ENCODE measurements at places on chromosomes 1 and 21.

GRCh38 chr1:226874579-226875425, 4.4 kb downstream of the PSEN2 start:
- DNase-seq: no peak

- DNase-seq: no peak
These were observed 207.6 kb downstream of the ROR1 start for GRCh38 chr1:63981408-63981773.

GRCh38 chr1:47262787-47263413, 30.9 kb upstream of the TAL1 start:
- peak; percentile 61 for DNase-seq

- peak; percentile 72 for DNase-seq
These were observed 15.6 kb upstream of the ETV3 start for GRCh38 chr1:157153746-157154145.

GRCh38 chr1:17218939-17219338, 14.0 kb downstream of the PADI1 start:
- peak; percentile 32 for DNase-seq

DNA sequence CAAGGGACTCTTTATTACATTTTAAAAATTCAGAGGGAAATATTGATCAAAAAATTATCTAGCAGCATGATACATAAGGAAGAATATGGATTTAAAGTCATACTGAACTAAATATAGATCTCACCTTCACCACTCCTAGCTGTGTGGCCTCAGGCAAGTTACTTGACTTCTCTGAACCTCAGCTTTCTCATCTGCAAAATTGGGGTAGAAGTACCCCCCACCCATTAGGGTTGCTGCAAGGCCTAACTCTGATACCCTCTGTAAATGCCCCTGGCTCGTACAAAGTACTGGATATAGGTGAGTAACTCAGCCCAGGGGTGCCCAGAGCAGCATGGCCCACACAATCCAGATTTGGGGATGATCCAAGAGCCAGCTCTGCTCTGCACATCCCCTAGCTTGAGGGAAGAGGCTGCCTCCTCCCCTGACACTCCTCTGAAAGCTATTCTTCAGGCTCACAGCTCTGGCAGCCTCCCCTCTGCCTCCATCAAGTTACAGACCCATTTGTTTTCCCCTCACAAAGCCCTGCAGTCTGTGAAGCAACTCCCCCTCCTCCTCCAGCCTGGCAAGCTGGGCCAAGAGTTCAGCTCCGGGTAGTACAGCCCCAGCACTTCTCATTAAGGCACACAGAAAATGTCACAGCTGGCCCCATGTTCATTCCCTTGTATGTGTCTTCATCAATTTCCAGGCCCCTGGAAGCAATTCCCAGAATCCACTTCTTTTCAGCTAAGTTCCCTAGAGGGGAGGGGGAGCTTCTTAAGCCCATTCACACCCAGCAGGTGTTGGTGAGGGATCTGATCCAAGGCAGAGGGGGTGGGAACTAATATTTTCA, 143.7 kb downstream of the PLPP3 start:
- DNase-seq: peak; percentile 87

DNA sequence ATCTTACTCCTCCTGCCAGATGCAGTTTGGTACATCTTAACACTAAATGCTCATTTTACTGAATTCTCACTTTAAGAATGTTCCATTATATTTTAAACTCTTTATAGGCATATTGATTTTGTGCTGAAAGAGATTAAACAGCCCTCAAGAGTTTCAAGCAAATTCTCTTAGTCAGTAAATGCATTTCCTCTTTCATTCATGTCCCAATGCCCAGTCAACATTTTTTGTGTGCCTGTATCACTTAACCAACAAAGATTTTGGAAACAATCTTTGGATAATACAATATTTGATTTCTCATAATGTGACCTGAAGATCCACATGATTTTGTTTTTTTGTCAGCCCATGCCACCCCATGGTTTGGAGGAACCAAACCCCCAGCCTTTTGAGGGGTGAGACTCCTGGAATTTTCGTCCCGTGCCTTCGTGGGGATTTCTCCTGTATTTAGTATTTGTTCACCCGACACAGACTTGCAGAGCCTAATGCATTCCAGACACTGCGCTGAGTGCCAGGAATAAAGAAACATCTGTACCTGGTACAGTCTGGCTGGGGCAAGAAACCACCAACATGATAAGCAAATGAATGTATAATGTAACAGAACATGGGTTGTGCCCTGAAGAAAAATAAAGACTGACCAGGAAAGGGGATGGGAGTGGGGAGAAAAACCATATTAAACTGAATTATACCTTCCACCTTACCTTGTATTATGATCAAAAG, 47.1 kb upstream of the ETS2 start:
- no peak for DNase-seq

DNA sequence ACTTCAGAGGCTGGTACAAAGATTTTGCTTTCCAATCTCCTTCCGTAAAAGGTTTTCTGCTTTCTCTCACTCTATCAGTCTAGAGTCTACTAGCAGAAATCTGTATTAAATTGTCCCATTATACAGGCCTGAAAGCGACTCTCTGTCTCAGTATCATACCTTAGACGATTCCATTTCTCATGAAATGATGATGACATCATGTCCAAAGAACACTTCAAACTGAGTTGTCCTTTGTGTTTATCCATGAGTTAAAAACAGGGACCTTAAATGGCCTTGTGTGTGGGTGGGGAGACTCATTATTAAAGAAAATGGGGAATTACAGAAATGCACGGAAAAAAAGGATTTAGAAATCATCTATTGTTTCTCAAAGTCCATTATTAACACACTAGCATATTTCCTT, 21.0 kb upstream of the SLC44A3 start:
- DNase-seq: no peak

GRCh38 chr1:183891158-183891856, 86.4 kb downstream of the RGL1 start:
- DNase-seq: no peak

GRCh38 chr1:204983136-204983535, 59.9 kb upstream of the CNTN2 start:
- no peak for DNase-seq

GRCh38 chr1:205576805-205577761, 54.7 kb downstream of the ELK4 start:
- no peak for DNase-seq

DNA sequence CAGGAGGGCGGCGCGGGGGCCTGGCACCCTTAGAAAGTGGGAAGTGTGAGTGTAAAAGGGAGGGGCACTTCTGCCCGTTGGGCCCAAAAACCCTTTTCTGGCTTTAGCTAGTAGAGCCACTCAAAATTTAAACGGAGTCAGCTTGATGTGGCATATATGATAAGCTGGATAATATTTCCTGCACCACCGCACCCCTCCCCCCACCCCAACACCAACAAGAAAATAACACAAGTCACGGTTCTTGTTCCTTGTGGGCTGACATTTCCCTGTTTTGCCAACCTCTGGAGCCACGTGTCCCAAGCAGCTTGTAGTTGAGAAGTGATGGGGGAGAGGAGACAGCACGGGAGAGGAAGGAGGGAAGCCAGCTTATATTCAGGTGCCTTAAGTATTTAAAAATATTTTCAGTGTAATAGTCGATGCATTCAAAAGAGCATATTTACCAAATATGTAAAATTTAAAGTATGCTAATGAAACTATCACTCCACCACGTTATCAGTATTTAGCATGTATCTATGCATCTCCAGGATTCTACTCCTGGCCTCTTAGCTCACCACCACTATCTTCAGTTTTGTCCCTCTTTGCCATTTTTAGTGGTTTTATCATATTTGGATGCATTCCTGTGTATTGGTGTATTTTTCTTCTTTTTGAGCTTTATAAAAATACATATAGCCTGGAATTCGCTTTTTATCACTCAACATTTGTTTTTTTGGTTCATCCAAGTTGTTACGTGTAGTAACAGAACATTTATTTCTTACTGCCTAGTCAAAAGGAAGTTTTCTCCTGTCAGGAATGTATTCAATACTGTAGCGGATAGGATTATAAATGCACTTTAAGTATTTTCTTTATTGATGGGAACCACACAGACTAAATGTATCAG, 773 bp upstream of the DDX59 start:
- DNase-seq: peak; percentile 88

GRCh38 chr1:204442376-204443259, 31.0 kb upstream of the PPP1R15B start:
- DNase-seq: peak; percentile 36

DNA sequence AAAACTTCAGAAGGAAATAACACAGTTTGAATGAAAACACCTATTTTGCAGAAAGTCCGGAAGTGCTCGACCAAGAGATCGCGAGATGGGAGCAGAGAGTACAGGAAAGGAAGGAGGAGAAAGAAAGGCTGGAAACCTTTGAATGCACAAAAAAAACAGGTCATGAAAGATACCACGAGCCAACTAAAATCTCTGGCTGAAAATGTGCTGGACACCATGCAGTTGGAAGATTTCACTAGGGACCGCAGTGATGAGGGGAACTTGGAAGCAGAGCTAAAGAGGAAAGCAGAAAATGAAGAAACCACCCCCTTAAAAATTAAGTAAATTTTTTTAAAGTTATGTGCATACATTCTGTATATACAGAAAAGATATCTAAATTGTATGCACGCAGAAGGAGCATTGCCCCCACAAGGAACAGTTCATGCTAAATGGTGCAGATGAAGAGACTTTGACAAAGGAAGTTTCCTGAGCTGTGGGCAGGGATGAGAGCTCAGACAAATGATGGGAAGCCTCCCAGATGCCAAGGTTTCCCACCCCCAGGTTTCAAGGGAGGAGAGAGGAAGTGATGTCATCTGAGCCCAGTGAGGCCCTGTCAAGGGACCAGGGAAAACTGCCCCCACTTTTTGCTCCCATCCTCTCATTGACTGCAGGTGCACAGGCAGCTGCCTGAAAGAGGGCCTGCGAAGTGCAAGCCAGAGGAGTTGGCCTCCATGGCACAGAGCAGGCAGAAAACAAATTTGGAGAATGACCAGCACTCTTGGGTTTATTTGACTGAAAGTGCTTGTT, 52.5 kb downstream of the ETS2 start:
- DNase-seq: no peak

DNA sequence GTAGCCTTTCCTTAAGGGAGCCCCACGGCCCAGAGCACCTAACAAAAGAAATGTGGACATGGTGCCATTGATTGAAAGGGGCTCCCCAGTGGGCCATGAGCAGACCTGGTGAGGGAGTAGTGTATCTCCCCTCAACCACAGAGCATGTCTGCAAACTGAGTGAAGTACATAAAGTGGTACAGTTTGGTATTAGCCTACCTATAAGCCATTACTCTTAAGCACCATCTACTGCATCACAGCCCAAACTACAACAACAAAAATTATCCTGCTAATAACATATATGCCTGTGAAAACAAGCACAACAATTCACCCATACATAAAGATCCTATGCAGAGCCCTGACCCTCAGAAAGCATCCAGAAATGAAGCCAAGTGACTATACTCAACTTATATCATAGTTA, 407.8 kb downstream of the PTPRC start:
- DNase-seq: no peak

DNA sequence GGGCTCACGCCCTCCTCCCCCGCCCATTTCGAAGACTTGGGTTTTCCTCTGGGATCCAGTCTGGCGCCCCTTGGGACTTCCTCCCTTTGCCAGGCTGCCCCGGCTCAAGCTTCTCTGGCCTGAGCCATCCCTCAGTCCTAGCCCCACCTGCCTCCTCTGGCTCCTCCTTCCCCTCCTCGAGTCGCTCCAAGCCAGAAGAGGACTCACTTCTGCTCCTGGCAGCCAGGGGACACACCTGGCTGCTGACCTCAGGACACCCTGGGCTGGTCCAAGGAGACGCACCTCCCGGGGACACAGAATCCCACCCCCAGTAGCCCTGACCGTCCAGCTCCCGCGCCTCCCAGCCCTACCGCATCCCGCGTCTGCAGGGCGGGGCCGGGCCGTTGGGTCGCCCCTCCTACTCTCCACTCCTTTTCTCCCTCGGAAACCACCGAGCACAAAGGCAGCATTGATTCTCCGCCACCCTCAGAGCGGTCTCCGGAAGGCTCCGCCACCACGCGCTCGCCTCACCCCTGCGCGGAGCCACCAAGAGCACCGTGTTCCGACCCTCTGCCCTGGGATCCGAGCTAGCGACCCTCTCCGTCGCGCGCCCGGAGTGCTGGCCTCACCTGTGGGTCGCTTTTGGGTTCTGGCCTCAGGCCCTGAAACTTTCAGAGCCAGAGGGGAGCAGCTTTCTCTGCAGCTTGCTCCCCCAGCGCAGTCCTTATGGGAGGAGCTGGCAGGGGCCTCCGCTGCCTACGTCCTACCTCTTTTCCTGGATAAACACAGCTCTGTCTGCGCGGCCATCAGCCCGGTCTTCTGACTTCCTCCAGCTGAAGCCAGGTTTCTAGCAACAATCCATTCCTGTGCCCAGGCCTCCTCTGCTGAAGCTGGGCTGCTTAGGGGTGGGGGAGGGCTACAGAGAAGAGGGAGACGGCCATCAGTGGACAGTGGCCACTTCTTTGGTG, at the start of gene C2CD4D:
TSS of gene C2CD4D (minus strand) at position 364 of the 947 bp plus-strand sequence. CDS start 831 bp downstream, outside the sequence.
- no peak for DNase-seq

- no peak for DNase-seq
These were observed 51.2 kb downstream of the TLR5 start for GRCh38 chr1:223091896-223092295.

GRCh38 chr1:168054117-168054516, 82.6 kb downstream of the GPR161 start:
- peak; percentile 89 for DNase-seq

GRCh38 chr1:115829023-115829674, 11.8 kb downstream of the NHLH2 start:
- peak; percentile 11 for DNase-seq

DNA sequence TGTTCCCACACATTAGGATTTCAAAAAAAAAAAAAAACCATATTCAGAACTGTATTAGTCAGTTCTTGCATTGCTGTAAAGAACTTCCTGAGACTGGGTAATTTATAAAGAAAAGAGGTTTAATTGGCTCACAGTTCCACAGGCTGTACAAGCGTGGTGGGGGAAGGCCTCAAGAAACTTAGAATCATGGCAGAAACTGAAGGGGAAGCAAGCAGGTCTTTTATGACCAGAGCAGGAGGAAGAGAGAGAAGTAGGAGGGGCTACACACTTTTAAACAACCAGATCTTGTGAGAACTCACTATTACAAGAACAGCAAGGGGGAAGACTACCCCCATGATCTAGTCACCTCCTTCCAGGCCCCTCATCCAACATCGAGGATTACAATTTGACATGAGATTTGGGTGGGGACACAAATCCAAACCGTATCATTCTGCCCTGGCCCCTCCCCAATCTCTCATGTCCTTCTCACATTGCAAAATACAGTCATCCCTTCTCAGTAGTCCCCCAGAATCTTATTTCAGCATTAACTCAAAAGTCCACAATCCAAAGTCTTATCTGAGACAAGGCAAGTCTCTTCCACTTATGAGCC, 51.8 kb downstream of the POU2F1 start:
- peak; percentile 62 for DNase-seq

DNA sequence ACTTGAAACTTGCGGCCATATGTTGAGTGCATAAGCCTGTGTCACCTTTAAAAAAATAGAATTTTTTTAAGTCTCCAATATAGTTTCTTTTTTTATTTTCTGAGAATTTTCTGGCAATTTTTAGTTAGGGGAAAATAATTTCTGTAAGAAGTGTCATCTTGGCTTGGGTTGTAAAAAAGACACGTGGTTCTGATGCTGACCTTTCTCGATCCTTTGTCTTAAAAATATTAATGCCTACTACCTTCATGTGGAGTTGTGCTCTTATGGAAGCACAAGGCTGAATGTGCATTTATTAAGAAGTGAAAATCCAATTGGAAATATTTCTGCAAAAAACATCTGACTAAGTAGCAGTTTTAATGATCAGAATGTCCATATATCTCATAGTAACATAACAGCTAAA, 3.5 kb downstream of the ELAVL4 start:
- peak; percentile 34 for DNase-seq

GRCh38 chr1:78155121-78155520, 109.4 kb downstream of the GIPC2 start:
- no peak for DNase-seq

GRCh38 chr1:28480308-28480707, 25.5 kb upstream of the RCC1 start:
- DNase-seq: no peak
